ENCODE measurements at places on chromosomes 2 and 18. TPM values are rescaled to one million over a fixed set of nuclear protein-coding genes. Genes with fewer than 3 reads are reported as not detected.

Gene NT5DC4
- not detected for polyA plus RNA-seq

Gene FBLN7
- polyA plus RNA-seq = 6.8 TPM

Gene UCN
- 0.43 TPM for polyA plus RNA-seq

Gene CXCR4
- polyA plus RNA-seq = 6.1 TPM

Gene SAG
- polyA plus RNA-seq = not detected

Gene LYG2
- polyA plus RNA-seq = 0.39 TPM

Gene REEP1
- 206 TPM for polyA plus RNA-seq

Gene NGEF
- polyA plus RNA-seq = 5.7 TPM

Gene FSIP2
- polyA plus RNA-seq = 0.18 TPM

Gene POTEC
- polyA plus RNA-seq = not detected

Gene YES1
- 2.1 TPM for polyA plus RNA-seq

Gene TMEM247
- not detected for polyA plus RNA-seq

Gene NPHP1
- polyA plus RNA-seq = 6.0 TPM

Gene DAPL1
- 7.3 TPM for polyA plus RNA-seq

Gene AGXT
- not detected for polyA plus RNA-seq

Gene PROM2
- not detected for polyA plus RNA-seq

Gene SLC30A3
- polyA plus RNA-seq = not detected

Gene ANKRD30B
- polyA plus RNA-seq = 2.1 TPM

Gene DNAH7
- 2.3 TPM for polyA plus RNA-seq

Gene ADCYAP1
- 53.7 TPM for polyA plus RNA-seq

Gene MC4R
- polyA plus RNA-seq = not detected

Gene RBM44
- 0.35 TPM for polyA plus RNA-seq

Gene IL1R2
- not detected for polyA plus RNA-seq

Gene CAPN14
- polyA plus RNA-seq = 0.14 TPM

Gene B3GNT2
- polyA plus RNA-seq = 82.6 TPM

Gene APCDD1
- 3.3 TPM for polyA plus RNA-seq

Gene DNER
- polyA plus RNA-seq = 2,466 TPM

Gene CKAP2L
- not detected for polyA plus RNA-seq

Gene GRHL1
- polyA plus RNA-seq = 0.88 TPM

Gene DLX1
- not detected for polyA plus RNA-seq

Gene CCDC141
- 6.1 TPM for polyA plus RNA-seq

Gene OBSL1
- 14.0 TPM for polyA plus RNA-seq

Gene SIX2
- polyA plus RNA-seq = not detected

Gene BOLL
- polyA plus RNA-seq = 1.8 TPM

Gene CHRNG
- polyA plus RNA-seq = not detected

Gene INO80C
- 15.0 TPM for polyA plus RNA-seq

Gene UGT1A1
- polyA plus RNA-seq = not detected

Gene C2orf81
- polyA plus RNA-seq = 0.14 TPM

Gene VSNL1
- 442 TPM for polyA plus RNA-seq
